Activated naive CD4-positive, alpha-beta T cell treated with anti-CD3 and anti-CD28 coated beads for 36 hours (primary cell): ENCODE measurements at places on chromosomes 1 and 21.

GRCh38 chr1:157348538-157349480, 203.5 kb downstream of the FCRL5 start:
- DNase-seq: no peak

GRCh38 chr1:36743286-36744005, 260.7 kb upstream of the CSF3R start:
- DNase-seq: no peak

DNA sequence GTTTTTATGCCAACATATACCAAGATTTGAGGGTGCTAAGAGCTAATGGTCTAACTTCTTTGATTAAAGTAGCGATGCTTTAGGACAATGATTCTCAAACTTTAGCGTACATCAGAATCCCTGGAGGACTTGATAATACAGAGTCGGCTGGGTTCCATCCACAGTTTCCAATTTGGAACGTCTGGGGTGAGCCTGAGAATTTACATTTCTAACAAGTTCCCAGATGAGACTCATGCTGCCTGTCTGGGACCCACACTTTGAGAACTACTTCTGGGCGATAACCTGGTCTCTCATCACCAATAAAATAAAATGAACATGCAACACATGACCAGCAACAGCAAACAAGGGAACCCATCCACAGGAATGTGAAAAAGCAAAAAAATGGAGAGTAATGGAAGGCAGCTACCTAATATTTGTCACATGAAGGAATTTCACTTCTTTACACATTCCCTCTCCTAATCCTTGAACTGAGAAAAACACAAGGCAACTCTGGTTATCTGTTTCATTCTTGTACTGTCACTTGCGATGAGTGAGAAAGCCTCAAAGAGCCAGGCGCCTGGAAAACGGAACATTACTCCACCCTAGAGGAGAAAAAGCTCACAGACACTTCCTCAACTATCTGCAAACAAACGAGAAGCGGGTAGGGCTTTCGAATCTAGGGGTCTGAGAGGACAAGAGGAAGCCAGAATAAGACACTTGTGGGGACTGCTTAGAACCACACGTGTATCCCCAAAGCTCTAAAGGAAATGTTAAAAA, 14.0 kb downstream of the HSF2BP start:
- peak; percentile 61 for DNase-seq

- DNase-seq: peak; percentile 42
Measured at GRCh38 chr1:34500451-34500850, 254.4 kb upstream of the GJB5 start.

GRCh38 chr1:115670476-115671175, 28.9 kb downstream of the VANGL1 start:
- DNase-seq: no peak

DNA sequence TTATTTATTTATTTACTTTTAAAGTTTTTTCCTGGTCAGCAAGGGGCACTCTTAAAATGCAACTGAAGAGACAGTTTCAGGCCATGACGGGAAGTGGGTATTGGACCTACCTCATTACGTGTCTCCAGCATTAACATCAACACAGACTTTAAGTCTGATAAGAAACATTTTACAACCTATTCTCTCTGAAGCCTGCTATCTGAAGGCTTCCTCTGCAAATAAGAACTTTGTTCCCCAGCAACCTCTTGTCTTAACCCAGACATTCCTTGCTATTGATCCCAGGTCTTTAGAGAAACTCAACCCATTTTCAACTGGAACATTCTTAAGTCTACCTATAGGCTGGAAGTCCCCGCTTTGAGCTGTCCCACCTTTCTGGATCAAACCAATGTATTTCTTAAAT, 258.3 kb upstream of the TMPRSS15 start:
- DNase-seq: no peak
